ENCODE measurements at places on chromosomes 5 and 9.
A peak's percentile ranks its signal among the peaks of the same experiment; 100 is the strongest.

GRCh38 chr5:55868846-55869245 is 17.7 kb downstream of the IL31RA start:
- DNase-seq: peak; percentile 67

GRCh38 chr5:150585781-150586341 is 54.6 kb upstream of the SYNPO start:
- DNase-seq: no peak

GRCh38 chr5:34599471-34600117 is 56.5 kb upstream of the RAI14 start:
- no peak for DNase-seq

DNA sequence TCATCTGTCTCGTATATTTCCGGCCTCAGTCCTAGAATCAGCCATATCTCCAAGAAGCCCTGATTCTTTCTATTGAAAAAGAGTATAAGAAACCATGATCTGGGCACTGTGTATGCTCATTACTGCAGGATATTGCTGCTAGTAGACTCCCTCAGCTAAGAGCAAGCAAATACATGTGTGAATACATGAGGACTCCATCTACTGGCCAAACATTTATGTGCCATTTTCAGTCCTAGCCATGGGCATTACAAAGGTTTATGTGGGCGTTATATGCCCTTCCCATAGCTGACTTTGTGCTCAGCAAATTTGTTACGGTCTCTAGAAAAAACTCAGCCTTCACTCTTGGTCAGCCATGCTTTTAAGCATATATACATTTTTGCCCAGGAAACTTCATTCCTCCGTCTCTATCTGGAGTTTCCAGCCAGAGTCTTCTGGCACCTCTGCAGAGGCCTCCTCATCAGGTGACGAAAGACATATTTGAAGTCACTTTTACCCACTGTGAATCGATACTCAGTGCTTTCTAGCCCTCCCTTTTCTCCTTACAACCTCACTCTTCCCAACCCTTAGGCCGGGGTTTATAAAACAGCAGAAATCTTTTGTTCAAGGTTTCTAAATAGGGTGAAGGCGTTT is 1495.6 kb upstream of the CDH6 start:
- DNase-seq: no peak

- no peak for DNase-seq
These were observed 38.1 kb downstream of the MAP1B start for GRCh38 chr5:72145348-72145747.

DNA sequence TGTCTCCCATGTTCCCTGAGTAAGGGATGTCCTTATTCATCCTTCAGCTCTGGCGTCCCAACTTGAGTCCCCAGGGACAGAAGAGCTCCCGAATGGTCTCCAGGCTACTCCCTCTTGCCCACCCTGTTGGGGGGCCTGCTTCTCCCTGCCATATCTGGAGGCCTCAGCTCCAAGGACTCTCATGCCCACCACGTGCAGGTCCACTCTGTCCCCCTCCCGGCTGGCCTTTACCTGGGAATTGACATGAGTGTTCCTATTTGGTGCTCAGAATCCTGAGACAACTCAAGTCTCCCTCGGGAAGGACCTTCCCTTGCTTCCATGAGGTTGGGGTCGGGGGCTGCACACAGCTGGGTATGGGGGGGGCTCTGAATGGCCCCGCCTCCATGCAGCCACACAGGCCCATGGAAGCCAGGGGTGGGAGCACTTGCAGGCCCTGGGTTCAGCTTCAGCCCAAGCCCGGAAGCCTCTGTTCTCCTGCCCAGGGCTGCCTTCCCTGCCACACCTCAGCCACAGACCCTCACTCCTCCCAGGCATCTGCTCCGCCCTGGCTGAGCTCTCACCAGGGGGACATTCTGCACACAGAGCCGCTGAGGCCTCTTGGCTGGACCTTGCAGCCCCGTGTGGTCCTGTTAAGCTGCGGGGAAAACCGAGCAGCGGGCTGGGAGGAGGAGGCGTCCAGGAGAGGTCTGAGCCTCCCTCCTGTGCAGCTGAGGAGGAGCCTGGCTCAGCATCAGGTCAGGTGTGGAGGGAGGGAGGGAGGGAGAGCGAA is 121.9 kb downstream of the PHF2 start:
- DNase-seq: no peak

- peak; percentile 94 for DNase-seq
These were observed 28.0 kb upstream of the ADAM19 start for GRCh38 chr5:157603333-157604190.

DNA sequence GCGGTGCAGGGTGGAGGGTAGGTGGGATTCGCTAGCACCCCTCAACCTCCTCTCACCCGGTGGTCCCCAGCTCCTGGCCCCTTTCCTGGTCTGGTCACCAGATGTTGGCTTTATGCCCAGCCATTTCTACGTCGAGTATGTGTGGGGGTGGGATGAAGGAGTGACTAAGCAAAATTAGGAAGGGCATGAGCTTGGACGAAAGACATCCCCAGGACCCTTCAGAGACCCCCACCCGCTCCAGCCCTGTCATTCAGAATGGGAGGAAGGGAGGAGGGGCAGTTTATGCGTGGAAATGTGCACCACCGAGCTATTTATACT is 742 bp downstream of the BHMT2 start:
- no peak for DNase-seq

- DNase-seq: no peak
These were observed 150.3 kb upstream of the COL5A1 start for GRCh38 chr9:134491196-134491835.

GRCh38 chr9:20732118-20732517 is 48.1 kb downstream of the FOCAD start:
- no peak for DNase-seq

- no peak for DNase-seq
These were observed 458.6 kb upstream of the CLINT1 start for GRCh38 chr5:158317507-158317906.

GRCh38 chr5:170361616-170362015 is 27.6 kb downstream of the KCNMB1 start:
- no peak for DNase-seq

GRCh38 chr5:103243665-103244064 is 14.9 kb upstream of the MACIR start:
- no peak for DNase-seq

GRCh38 chr5:155952486-155953089 is 374.4 kb upstream of the SGCD start:
- no peak for DNase-seq

GRCh38 chr9:121819428-121820231 is 168.2 kb downstream of the DAB2IP start:
- DNase-seq: no peak

GRCh38 chr5:132418881-132419280 is 49.4 kb downstream of the SLC22A5 start:
- DNase-seq: no peak

DNA sequence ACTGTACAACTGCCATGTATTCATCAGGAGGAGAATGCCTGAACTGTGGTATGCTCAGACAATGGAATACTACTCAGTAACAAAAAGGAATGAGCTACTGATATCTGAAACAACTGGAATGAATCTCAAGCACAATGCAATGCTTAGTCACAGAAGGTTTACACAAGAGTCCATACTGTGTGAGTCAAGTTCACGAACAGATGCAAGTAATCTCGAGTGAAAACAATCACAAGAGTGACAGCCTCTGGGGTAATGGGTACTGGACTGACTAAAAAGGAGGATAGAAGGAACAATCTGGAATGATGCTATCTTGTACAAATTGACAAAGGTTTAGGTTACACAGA is 19.5 kb upstream of the GOLGA1 start:
- no peak for DNase-seq

DNA sequence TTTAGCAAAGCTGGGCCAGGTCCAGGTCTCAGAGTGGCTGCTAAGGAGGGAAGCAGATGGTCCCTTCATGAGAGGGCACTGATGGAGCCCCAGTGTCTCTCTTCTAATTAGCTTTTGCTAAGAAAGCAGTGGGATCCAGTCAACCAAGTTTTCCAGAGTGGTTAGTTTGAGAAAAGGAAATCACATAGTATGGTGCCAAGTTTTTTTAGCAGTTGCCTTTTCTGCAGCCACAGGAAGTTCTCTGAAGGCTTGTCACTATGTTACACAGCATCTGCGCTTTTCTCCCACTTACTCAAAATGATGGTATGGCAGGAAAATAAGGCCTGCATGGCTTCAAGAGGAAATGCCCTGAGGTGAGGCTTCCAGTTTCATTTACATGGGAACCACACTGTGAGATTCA is 331.5 kb upstream of the ZNF462 start:
- no peak for DNase-seq

DNA sequence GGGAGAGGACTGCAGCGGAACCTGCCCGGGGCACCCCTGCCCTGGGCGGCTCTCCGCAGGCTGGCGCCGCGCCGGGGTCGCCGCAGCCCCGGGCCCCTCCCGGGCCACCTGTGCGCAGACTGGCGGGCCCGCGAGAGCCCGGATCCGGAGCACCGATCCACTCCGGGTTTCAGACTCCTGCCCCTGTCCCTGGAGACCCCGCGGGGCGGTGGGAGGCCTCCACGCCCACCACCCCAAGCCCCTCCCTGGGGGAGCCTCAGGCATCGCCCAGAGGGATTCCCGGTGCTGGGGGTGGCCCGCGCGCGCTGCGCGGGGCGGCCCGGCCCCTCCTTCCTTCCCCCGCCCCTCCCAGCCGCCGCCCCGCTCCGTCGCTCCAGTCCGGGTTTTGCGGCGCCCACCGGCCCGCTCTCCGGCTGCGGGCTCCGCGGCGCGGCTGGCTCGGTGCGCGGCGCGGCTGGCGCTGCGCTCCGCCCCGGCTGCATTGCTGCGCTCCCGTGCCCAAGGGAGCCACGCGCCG is at the start of gene UNC5A:
Gene UNC5A, plus strand, starts transcription at position 479 of the 517 bp plus-strand sequence. CDS start 192 bp downstream, outside the sequence.
- DNase-seq: peak; percentile 50

GRCh38 chr5:53831496-53831895 is 271.1 kb downstream of the NDUFS4 start:
- DNase-seq: no peak

GRCh38 chr5:167945542-167946384 is 345.7 kb upstream of the WWC1 start:
- DNase-seq: no peak

DNA sequence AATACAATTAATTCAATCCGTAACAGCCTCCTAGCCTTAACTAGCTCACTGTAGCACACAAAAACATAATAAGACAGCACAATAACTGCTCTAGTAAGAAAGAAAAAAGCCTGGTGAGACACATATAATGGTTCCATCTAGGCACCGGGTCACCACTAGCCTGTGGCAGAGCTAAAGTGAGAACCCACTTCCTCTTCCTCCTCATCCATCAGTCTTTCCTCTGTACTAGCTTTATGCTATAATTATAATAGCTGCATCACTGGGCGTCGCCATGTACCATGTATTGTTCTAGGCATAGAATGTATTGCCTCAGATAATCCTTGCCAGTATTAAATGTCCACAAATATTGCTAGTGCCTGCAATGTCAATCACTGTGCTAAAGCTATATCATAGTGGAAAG is 23.1 kb downstream of the ADRB2 start:
- peak; percentile 58 for DNase-seq

DNA sequence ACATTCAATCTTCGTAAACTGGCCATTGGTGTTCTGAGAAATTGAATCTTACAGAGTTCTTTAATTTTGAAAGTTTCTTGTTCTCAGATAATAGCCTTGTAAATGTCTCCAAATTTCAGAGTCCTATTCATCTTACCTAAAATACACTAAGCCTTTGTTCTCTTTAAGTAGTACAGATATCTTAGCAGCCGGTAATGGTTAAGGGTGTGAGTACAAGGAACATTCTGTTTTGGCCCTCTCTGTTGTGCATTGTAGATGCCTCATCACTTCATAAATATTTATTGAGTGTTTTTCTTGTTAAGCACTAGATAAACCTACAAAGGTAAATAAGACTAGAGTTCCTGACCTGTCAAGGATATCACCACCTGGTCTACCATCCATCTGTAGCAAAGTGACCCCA is 35.2 kb downstream of the ZCCHC7 start:
- no peak for DNase-seq

DNA sequence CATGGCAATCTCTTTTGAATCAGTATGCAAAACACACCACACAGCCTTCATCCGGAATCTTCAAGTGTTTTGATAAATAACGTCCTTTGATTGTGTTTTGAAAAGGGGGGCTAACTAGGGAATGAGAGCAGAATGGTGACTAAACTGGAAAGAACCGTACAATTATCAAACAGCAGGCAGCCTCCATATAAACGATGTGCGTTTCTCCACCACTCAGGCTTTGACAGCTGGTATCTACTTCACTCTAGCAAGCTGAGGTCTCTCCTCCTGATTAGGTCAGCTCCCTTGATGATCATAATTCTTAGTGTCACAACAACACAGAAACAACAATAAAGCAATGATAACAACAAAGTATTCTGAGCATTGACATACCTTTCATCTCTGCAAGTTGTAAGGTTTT is 465.9 kb downstream of the TUSC1 start:
- no peak for DNase-seq

DNA sequence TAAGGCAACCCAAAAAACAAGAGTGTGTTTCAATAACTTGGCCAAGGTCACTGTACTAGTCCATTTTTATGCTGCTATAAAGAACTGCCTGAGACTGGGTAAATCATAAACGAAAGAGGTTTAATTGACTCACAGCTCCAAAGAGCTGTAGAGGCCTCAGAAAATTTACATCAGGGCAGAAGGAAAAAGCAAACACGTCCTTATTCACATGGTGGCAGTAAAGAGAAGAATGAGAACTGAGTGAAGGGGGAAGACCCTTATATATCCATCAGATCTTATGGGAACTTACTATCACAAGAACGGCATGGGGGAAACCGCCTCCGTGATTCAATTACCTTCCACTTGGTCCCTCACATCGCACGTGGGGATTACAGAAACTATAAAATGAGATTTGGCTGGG is 64.3 kb upstream of the CAMK4 start:
- no peak for DNase-seq

GRCh38 chr9:86275962-86276361 is 6.4 kb downstream of the ISCA1 start:
- DNase-seq: no peak

DNA sequence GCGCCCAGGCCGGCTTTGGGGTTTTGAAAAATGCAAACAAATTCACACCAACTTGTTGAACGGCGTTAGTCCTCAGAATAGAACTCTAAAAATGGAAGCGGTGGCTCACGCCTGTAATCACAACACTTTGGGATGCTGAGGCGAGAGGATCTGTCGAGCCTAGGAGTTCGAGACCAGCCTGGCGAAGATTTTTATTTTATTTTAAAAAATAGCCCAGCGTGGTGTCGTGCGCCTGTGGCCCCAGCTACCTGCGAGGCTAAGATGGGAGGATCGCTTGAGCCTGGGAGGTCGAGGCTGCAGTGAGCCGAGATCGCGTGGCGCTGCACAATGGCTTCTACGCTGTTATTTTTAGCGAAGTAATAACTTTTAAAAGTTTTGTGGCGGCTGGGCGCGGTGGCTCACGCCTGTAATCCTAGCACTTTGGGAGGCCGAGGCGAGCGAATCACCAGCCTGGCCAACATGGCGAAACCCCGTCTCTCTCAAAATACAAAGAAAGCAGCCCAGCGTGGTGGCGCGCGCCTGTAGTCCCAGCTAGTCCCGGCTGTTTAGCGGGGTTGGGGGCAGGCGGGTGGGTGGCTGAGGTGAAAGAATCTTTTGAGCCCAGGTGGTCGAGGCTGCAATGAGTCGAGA is 694 bp upstream of the PLIN2 start:
- peak; percentile 40 for DNase-seq

GRCh38 chr5:36607114-36607571 is 737 bp downstream of the SLC1A3 start:
- no peak for DNase-seq

Data from activated CD4-positive, alpha-beta T cell treated with anti-CD3 and anti-CD28 coated beads, Interleukin-10, Interleukin-2, amounts not matched to agents 100 ng/mL and 50 ng/mL, durations not matched to agents 16 hours and 8 hours (primary cell).